ENCODE measurements at places on chromosomes 7 and 10. TPM values are rescaled to one million over a fixed set of nuclear protein-coding genes. Genes with fewer than 3 reads are reported as not detected.

Gene AGAP5
- total RNA-seq: 3.9 TPM

Gene HOXA3
- 2.3 TPM for total RNA-seq

Gene ZSCAN25
- total RNA-seq: 15.9 TPM

Gene ZNF518A
- total RNA-seq: 10.3 TPM

Gene NUPR2
- not detected for total RNA-seq

Gene AKR1C4
- total RNA-seq: not detected

Gene ABCC2
- total RNA-seq: 1.0 TPM

Gene IPMK
- 2.8 TPM for total RNA-seq

Gene GTF2I
- total RNA-seq: 145 TPM

Gene SSC4D
- total RNA-seq: 0.66 TPM

Gene SLC16A12
- 0.14 TPM for total RNA-seq

Gene PDK4
- total RNA-seq: under 0.01 TPM

Gene MMD2
- total RNA-seq: not detected

Gene ITPRID1
- total RNA-seq: not detected

Gene WASL
- 15.8 TPM for total RNA-seq

Gene COL26A1
- total RNA-seq: not detected

Gene HK1
- 211 TPM for total RNA-seq

Gene SYNPO2L
- total RNA-seq: 0.43 TPM

Gene EPHA1
- not detected for total RNA-seq

Gene CXCL12
- 1.6 TPM for total RNA-seq

Gene CCL24
- not detected for total RNA-seq

Gene CHN2
- total RNA-seq: 0.29 TPM

Gene DYNC1I1
- 1.3 TPM for total RNA-seq

Gene TMEM254
- 6.9 TPM for total RNA-seq

Gene TFPI2
- 1,118 TPM for total RNA-seq

Gene TSPAN12
- 0.44 TPM for total RNA-seq

Gene HERPUD2
- total RNA-seq: 26.1 TPM

Gene LDB3
- under 0.01 TPM for total RNA-seq

Gene ANKRD61
- total RNA-seq: 0.44 TPM

Gene CFTR
- total RNA-seq: not detected

Gene FAM241B
- total RNA-seq: not detected

Gene GAD2
- total RNA-seq: not detected

Gene CPXM2
- 0.72 TPM for total RNA-seq

Gene ASIC3
- total RNA-seq: not detected

Gene TRIM50
- total RNA-seq: not detected

Gene CDH23
- total RNA-seq: under 0.01 TPM

Gene DGKB
- not detected for total RNA-seq

Gene GOLGA7B
- total RNA-seq: not detected

Gene BMI1
- 29.9 TPM for total RNA-seq

Gene SLC25A28
- total RNA-seq: 16.4 TPM

Gene LAMTOR4
- total RNA-seq: 67.4 TPM

Gene PTF1A
- not detected for total RNA-seq

Gene PILRA
- total RNA-seq: not detected

Gene SPDYE16
- total RNA-seq: not detected

Gene DMTF1
- total RNA-seq: 88.5 TPM

Gene GPER1
- total RNA-seq: 3.4 TPM

Gene IFT22
- total RNA-seq: 24.2 TPM

Gene GIMAP2
- 0.66 TPM for total RNA-seq

Gene MRLN
- total RNA-seq: not detected

Gene CRYGN
- total RNA-seq: not detected

Gene ZNF365
- 7.0 TPM for total RNA-seq

Gene ELN
- 0.86 TPM for total RNA-seq

Gene ZNF804B
- not detected for total RNA-seq

Gene TAS2R41
- total RNA-seq: 0.29 TPM

Gene TEX47
- total RNA-seq: not detected

Gene KIAA1549
- total RNA-seq: 3.3 TPM

Gene IGFBP1
- total RNA-seq: 0.22 TPM

Gene HKDC1
- total RNA-seq: 0.14 TPM

Measured in placental pericyte (primary cell).